SHP77 treated with DMSO at 0.1 percent for 48 hours (cell line): ENCODE measurements at places on chromosomes 5 and 9.

DNA sequence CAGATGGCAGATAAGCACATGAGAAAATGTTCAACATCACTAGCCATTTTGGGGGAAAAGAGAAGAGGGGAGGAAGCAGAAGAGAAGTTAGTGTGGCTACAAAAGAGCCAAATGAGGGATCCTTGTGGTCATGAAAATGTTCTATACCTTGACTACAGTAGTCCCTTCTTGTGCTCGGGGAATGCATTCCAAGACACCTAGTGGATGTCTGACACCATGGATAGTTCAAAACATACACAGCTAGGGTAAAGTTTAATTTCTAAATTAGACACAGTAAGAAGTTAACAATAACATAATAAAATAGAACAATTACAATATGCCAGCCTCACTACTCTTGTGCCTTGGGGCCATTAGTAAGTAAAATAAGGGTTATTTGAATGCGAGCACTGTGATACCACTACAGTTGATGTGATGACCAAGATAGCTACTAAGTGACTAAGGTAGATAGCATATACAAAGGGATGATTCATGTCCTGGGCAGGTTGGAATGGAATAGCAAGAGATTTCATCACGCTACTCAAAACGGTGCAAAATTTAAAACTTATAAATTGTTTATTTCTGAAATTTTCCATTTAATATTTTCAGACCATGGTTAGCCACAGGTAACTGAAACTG lies 344.1 kb downstream of the NR2F1-AS1 start:
- no peak for DNase-seq

- no peak for DNase-seq
Observed at GRCh38 chr9:8660383-8660782, 860.8 kb upstream of the DMAC1 start.

DNA sequence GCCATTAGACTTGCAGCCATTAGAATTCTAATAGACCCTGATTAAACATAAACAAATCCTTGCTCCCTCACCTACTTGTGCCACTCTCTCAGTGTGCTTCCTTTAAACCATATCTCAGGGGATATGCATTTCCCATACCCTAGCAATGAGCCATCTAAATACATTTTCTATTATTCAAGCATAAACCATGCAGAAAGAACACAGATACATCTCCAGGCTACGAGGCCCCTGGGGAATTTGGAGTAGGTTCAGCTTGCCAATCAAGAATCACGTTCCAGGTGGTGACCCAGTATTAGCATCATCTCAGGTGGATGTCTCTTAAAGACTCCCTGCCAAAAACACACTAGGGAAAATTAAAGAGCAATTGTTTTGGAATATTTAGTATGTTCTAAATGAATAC lies 93.0 kb upstream of the CCL21 start:
- DNase-seq, result no peak

- DNase-seq, result no peak
Observed at GRCh38 chr5:63685454-63685853, 276.8 kb downstream of the HTR1A start.

DNA sequence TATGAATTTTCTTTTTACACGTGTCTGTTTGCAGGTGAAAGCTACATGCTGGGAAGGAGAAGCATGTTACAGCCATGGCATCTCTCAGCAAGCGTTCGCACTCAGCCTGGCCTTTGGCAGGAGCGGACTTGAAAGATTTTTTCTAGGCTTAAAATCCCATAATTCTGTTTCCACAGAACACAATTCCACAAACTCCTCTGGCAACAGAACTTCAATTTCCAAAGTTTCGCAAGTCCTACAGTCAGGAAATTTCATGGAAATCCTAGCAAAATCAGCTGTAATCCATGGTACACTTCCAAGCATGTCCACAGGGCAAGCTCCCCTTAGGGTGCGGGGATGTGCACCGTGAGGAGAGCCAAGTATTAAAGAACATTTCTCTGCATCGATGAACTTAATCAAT lies 35.9 kb downstream of the SUB1 start:
- no peak for DNase-seq

DNA sequence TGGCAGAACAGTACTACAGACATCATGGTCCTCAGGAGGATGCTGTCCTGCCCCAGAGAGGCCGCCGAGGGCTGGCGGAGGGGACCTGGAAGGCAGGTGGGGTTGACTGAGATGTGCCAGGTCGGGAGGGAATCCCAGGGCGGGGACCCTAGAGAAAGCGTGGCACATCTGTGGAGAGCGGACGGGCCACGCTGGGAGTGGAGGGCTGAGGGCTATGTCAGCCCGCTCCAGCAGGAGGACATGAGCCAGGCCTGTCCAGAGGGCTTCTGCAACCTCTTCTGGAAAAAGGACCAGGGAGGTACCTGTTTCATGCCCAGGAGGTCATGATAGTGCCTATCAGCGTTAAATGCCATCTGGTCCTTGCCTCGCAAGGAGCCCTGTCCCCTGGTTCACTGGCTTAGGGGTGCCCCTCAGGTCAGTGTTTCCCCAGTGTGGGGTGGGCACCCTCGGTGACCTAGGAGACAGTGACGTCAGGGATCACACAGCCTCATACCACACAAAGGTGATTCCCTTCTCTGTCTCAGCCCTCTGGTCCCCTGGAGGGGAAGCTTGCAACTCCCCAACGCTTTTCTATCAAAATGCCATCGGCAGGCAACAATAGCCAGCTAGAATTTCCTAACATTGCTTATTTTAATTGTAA lies 103.6 kb upstream of the IER5L start:
- DNase-seq, result no peak

DNA sequence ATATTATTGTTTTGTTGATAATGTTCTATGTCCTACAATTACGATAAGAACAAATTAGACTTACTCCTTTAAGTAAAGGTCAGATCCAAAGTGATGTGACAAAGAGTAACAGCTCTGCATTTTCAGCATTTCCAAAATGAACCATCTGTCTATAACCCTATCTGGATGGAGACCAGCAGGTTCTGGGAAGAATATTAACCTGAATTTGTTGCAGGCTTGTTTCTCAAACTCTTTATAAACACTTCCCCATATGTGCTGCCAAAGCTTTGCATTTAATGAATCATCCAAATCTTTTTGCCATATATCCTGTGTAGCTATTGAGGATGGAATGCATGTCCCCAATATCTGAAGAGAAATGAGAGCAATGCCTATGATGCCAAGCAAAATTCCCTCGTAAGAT lies 198.9 kb upstream of the SLC27A6 start:
- no peak for DNase-seq

- DNase-seq, result no peak
Observed at GRCh38 chr5:65873181-65873750, 53.1 kb upstream of the ERBIN start.

DNA sequence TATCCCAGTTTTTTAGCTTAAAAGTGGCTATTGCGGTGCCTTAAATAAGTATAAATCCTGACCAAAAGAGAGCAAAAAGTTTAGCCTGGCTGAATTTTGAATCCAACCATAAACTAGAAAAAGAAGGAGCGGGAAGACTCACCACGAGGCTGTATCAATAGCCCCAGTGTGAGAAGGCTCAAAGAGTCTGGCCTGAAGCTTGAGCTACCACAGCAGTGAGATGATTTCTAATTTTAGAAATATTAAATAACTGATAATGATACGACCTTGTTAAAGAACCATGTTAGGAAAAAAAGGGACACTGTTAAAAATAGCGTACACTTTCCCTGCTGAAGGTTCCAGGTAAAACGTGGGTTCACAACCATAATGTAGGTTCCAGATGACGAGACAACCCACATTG lies 134.1 kb upstream of the ZNF462 start:
- DNase-seq, result no peak

- DNase-seq, result no peak
Observed at GRCh38 chr9:115373000-115373709, 255.2 kb upstream of the TNC start.

DNA sequence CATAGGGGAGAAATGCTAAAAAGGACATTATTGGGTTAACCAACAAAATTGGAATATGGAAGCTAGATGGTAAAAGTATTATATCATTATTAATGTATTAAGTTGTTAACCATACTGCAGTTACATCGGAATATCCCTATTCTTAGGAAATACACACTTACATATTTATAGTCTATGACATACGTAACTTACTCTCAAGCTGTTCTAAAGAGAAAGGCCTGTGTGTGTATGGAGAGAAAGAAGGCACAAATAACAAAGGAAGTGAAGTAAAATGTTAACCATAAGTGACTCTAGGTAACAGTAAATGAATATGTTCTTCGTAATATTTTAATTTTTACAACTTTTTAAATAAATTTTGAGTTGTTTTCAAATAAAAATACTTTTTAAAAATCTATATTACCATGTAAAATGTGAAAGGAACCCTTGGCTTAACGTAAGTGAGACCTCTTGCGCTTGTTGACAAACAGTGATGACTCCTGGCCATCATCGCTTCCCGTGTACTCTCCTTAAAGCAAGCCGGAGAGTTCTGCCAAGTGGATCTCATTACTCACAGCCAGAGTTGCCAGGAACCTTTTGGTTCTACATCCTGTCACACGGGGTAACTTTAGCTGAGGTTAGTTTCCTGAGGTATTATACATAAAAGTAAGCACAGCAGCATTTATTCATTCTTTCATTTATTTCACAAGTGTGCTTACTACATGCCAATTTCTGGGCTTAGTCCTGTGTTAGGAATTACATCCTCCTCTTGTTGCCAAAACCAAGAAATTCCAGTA lies 165.4 kb downstream of the EPB41L4A start:
- no peak for DNase-seq

DNA sequence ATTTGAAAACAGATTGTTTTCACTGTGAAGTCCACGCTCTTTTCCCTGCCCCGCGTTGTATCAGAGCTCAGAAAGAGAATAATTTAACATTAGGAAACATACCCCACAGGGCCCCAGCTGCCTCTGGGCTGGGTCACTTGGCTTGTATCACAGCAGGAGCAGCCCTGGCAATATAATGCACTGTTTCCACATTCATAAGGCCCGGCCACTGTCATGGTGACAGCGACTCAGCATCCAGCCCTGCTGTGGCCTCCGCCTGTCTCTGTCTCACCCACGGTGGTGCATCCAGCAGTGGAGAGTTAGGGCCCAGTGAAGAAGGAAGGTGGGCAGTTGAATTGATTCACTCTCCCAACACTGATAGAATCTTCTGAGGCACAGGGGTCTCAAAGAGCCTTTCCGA lies 188.9 kb downstream of the NSG2 start:
- no peak for DNase-seq

- DNase-seq, result no peak
Observed at GRCh38 chr5:132704875-132705274, 31.1 kb downstream of the IL4 start.

DNA sequence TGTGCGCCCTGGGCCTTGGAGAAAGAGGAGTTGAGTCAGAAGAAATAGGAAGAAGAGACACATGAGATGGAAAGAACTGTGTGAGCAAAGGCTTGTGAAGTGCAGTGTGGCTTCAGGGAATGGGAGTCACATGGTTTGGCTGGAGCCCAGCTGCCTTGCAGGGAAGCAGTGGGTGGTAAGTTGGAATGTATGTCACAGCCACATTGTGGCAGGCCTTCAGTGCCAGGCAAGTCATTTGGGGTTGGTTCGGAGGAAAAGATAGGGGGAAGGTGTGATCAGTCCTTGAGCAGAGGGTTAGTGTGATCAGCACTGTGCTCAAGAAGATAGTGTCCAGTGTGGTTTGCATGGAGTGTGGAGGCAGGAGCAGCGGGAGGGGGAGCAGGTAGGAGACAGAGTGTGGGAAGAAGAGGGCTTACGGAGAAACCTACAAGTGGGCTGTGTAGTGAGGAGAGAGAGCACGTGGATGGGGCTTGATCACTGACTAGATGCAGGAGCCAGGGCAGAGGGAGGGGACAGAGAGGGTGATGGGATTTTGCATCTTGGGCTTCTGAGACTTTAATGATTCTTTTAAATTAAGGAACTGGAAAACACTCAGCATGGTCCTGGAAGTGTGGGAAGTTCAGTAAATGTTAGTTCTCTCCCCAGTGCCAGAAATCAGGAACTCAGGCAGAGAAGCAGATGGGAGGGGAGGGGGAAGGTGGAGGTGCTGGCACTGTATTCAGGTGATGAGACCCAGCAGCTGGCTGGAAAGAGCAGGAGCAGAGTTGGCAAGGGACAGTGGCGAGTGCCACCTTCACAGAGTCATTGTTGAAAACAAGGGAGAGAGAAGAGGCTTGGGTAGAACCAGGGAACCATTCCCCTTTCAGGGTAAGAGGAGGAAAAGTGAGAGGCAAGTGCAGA lies 46.6 kb downstream of the ARHGAP26 start:
- no peak for DNase-seq

- no peak for DNase-seq
Observed at GRCh38 chr9:70609542-70610286, 195.3 kb upstream of the KLF9 start.

DNA sequence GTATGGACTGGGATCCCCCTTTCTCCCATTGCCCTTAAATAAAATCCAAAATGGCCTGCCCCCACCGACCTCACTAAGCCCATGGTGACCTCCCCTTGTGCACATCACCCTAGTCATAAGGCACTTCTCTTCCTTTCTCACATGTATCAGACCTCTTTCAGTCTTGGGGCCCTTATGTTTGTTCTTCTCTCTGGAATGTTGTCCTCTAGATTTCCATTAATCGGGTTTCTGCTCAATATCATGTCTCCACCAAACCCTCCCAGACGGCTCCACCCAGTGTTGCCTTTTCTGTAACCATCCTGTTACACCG lies 196.3 kb downstream of the ERCC6L2 start:
- no peak for DNase-seq

GRCh38 chr5:161095953-161096352 lies 243.9 kb upstream of the ATP10B start:
- no peak for DNase-seq

DNA sequence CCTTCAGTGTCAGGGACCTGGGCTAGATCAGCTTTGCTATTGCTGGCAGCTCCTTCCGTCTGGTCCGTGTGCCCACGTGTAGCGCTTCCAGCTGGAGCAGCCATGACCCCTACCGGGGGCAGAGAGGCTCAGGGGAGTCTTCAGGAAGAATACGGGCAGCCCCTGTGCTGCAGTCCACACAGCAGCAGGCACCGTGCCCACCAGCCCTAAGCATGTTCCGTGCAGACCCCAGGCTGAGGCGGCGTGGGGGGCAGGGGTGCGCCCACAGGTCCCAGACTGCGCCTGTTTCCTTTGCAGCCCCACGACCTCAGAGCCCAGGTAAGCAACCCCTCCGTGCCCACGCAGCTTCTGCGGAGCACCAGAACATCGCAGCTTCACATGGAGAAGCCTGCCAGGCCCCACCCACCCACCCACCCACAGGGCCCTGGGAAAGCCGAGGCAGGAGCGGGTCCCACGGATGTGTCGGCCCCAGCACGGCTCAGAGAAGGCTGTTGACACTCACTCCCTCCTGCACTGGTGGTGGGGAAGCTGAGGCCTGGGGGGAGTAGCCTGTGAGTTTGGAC lies 83.1 kb downstream of the KCNT1 start:
- DNase-seq, result no peak

DNA sequence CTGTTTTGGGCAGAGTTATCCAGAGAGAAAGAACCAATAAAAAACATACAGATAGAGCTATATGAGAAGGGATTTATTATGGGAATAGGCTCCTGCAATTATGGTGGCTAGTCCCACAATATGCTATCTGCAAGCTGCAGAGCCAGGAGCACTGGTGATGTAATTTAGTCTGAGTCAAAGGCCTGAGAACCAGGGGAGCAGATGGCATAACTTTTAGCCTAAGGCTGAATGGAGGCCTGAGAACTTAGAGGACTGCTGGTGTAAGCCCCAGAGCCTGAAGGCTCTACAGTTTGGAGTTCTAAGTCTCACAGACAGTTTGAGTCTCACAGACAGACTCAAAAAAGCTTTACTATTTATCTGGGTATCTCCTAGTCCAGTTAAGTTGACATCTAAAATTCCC lies 263.8 kb downstream of the FBXL7 start:
- no peak for DNase-seq
